NCI-H2081 treated with DMSO at 0.1 percent for 48 hours (cell line): ENCODE measurements at places on chromosomes 12 and 14.

DNA sequence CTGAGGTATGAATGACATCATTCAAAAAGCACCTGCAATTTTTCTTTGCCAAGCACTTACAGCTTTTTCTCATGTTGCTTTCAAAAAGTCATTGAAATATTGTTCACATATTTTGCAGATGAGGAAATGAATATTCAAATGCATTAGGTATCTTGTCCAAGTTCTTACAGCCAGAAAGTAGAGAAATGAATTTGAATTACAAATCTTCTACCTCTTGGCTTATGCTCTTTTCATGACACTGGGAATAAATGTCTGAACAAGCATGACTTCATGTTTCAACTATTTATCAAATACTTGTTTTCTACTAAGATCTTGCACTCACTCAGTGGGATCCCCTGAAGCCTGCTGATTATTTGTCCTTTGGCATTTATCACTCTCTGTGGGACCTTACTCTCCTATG lies 267.2 kb upstream of the BTG1 start:
- DNase-seq = no peak

- DNase-seq = no peak
Observed at GRCh38 chr12:91397866-91398532, 215.4 kb upstream of the DCN start.

- no peak for DNase-seq
Observed at GRCh38 chr12:27014859-27015729, 910 bp upstream of the TM7SF3 start.

DNA sequence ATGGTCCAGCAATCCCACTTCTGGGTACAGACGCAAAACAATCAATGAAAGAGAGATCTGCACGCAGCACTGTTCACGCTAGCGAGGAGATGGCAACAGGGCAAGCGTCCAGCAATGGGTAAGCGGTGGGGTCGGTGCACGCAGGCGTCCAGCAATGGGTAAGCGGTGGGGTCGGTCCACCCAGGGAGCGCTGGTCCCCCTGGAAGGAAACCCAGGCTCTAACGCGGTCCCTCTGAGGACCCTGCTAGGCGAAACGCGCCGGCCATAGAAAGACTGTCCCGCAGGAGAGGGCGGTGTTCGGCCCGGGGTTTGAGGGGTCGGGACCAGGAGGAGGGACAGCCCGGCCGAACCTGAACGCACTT lies 618 bp upstream of the PGAM5 start:
- DNase-seq = no peak

DNA sequence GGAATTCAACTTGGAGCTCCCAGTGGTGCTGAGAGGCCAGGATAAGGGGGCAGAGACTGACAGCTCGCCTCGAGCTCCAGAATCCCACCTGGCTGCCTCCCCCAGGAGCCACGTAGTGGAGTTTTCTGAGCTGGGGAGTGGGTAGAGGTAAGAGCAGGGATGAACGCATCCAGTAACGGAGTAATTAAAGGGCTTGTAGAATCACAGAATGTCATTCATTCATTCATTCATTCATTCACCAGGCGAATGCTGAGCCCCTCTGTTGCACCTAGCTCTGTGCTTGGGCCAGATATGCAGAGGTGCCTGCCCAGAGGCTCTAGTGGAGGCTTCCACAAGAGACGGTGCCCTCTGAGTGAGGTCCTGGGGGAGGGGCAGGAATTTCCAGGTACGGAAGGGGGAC lies 8.1 kb downstream of the FAM181A start:
- DNase-seq = no peak

DNA sequence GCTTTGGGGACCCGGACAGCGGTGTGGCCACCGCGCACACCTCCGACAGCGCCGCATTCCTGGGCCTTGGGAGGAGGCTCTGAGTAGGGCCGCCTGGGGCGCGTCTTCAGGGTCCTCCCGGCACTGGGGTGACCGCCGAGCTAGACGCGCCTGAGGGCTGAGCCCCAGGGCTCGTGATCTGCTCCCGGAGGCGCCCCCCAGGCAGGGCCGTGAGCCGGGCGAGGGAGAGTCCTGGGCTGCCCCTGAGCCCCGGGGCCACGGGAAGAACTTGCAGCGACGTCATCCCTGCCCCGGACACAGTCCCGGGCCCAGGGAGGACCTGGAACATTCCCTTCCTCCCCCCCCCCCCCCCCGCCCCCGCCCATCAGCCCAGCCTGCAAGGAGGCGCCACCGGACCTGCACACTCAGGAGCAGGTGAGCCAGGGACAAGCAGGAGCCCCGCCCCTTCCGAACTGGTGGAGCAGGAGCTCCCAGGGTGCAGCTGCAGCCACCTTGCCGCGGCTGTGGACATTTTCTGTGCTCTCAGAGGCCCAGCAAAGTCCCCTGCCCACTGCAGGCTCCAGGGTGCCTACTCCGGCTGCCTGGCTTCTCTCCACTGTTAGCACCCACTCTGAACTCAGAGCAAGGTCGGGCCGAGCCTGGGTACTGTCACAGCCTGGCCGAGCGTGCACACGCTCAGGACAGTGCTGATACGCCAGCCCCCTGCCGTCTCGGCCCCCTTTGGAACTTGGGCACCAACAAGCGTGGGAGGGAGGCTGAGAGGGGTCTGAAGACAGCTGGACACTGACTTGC lies 50.7 kb downstream of the A2M start:
- DNase-seq = no peak

- no peak for DNase-seq
Observed at GRCh38 chr14:93708311-93708734, 80.0 kb downstream of the PRIMA1 start.

- no peak for DNase-seq
Observed at GRCh38 chr12:64891629-64892028, 67.2 kb downstream of the TBC1D30 start.

DNA sequence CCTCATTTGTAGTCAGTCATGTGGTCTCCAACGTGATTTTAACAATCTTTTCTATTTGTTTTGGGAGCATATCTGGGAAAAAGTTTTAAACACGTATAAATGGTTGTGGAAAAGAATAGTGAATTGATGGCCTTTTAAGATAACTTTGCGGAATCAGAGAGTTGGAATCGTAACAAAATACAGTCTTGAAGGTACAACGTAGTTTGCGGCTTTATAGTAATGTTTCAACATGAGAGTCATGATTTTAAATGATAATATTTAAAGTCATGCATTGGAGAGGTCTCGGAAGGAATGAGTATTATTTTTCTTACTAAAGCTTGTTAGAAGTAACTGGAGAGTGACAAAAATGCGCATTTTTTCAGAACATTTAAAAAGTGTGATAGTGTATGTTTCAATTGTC lies 1.6 kb downstream of the AEBP2 start:
- no peak for DNase-seq

- DNase-seq = no peak
Observed at GRCh38 chr14:54610051-54610977, 43.4 kb downstream of the SAMD4A start.

DNA sequence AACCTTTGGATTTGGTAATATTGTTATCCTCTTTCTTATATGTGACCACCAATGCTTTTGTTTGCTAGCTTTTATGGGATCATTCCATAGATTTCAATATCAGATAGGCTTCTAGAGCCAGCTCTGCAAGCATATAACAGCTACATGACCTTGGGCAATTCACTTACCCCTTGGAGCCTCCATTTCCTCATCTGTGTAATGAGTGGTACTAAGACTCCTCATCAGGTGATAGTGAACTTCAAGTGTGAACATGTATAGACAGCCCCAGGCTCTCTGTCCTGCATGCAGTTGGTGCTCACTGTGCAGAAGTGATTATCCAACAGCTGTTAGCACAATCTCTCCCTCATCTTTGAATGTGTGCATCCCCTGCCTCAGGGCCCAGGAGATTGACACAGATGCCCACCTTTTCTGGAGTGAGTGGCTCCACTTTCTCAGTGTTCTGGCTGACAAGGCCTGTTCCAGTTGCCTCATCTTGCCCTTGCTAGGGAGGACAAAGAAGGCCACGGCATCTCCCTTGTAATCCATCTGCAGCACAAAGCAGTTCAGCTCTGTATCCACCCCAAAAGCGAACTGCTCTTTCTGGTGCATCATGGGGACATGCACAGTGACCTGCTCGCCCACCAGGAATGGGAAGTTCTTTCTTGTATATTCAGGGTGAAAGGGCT lies 9.2 kb downstream of the SERPINA9 start:
- DNase-seq = no peak

DNA sequence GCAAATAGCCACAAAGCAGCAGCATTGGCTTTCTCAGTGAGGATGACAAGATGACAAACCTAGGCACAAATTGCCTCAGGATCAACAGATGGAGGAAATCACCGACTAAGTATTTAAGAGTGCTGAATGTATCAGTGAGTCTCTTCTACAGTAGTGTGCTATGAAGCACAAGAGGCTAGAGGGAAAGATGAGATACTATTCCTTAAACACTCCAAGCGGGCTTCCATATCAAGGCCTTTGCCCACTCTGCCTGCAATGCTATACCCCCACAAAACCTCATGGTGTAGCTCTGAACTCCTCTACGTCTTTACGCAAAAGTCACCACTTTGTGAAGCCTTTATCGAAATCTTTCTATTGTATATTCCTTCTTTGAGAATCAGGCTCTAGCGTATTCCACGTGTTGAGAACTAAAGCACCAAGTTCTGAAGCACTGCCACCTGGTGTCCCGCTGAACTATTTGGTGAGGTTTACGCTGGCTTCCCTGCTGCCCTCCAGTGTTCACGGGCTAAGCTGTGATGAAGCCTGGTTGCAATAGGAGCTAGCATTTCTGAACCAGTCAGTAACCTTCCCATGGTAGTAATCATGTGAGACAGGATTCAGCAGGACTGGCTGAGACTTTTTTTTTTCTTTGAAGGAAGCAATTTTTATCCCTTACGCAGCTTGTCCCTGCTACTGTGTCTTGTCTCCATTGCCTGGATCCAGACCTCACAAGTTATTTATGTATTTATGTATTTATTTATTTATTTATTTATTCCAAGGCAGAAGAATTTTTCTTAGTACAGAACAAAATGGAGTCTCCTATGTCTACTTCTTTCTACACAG lies 426.5 kb upstream of the OR4E1 start:
- DNase-seq = no peak

DNA sequence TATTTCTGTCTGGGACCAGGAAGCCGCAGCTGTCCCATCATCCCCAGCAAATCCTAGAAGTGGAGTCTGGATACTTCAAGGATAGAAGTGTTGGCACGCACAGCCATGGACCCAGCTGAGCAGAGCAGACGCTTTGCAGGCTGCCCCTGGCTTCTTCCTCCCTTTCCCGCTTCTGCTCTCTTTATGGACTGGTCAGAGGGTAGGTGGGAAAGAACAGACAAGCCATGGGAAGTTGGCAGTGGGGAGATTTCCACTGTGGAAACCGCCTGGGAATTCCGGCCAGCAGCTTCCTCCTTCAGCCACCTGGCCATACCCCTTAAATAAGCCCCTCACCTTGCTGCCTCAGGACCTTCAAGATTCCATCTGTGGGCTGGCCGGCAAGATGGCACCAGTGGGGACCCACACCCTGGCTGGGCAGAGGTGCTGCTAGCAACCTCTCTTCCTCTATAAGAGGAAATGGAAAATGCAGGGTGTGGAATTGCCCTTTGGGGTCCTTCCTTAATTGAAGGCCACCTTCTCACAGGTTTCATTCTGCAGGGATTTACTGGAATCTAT lies 20.6 kb downstream of the OTUB2 start:
- DNase-seq = no peak

DNA sequence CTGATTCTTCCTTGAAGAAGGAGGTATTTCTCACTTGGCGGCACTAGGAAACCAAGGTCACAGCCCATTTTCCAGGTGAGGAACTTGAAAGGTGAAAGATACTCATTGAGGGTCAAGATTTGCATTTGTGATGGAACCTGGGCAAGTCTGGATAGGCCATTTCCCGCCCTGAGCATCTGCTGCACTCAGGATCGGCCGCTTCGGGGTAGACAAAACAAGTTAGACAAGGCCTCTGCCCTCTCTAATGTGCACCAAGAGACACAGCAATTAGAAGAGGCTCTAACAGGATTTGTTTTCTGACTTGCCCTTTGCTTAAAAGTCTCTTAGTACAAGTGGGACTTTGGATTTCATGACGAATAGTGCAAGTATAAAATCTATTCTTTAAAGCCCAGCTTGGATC lies 167.2 kb downstream of the KTN1 start:
- DNase-seq = no peak

- no peak for DNase-seq
Observed at GRCh38 chr14:51644217-51644933, 7.3 kb upstream of the FRMD6 start.

DNA sequence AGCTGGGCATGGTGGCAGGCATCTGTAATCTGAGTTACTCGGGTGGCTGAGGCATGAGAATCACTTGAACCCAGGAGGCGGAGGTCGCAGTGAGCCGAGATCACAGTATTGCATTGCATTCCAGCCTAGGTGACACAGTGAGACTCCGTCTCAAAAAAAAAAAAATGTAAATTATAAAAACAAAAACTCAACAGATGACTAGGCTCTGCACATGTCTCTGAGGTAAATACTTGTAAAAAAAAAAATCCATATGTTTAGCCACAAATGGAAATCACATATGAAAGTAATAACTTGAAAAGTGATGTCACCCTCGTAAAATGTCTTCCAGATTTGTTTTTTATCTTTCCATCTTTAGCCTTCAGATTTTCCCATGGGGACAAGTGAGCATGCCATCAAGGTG lies 85.0 kb downstream of the KICS2 start:
- DNase-seq = no peak

DNA sequence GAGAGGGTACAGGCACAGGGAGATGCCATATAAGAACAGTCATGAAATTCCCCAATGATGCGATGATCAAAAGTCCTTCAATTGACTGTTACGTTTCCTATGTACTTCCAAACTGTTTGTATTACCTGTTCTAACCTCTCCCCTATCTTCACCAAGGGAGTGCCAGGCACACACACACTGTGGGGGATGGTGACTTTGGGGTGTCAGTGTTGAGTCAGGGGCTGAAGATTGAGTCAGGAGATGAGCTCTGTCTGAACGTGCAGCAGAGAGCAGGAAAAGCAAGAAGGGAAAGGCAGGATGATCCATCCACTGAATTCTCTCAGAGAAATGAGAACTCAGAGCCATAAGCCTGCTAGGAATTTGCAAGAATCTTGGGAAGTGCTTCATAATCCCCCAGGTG lies 153.4 kb downstream of the EFCAB11 start:
- no peak for DNase-seq

DNA sequence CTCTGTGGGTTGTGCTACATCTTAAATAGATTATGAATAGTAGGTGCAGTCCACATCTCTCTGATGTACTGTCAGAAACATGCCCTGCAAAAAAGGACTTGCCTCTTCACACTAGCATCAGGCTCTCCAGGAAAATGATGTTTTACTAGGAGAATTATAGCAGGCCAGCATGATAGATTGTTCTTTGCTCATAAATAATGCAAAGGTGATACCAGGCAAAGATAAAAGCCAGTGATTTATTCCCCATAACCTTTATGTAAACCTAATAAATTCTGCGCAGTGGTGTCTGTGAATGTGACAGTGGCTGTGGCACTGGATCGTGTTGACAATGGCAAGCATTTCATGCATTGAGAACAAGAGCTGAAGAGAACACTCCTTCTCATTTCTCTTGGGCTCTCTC lies 646.5 kb upstream of the SEL1L start:
- DNase-seq = no peak

GRCh38 chr12:95073698-95074520 lies 491 bp upstream of the NR2C1 start:
- no peak for DNase-seq
